Upper lobe of right lung (tissue), 1 donor: ENCODE measurements at places on chromosomes 11 and 22. TPM values are rescaled to one million over a fixed set of nuclear protein-coding genes. Genes with fewer than 3 reads are reported as not detected.

Gene SMTNL1
- not detected for total RNA-seq

Gene NRGN
- total RNA-seq: 79.9 TPM

DNA sequence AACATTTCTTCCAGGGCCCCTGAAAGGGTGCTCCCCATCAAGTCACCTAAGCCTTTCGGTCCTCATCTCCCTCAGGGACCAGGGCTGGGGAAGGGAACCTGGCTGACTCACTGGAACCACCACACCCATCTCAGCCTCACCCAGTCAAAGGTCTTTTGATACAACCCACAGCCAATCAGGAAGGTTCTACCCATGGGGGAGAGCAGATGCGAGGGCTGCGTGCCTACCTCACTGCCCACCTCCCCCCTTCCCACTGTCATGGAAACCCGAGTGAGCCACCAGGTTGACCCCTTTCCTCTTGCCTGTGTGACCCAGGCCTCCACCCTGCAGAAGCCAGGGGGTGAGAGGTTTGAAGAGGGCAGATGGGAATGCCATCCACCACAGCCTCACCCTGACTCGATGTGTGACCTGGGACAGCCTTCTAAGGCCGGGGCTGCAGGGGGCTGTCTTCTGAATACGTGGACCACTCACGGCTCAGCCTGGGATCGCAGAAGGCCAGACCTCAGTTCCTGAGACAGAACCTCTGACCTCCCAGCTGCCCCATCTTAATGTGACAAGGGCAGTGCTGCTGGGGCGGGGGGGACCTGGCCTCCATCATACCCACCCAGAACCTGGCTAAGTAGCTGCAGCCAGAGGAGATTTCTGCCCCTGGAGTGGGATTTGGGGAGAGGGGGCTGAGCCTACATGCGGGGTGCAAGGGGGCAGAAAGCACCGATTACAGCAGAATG, 2.7 kb downstream of the MDK start:
- peaks cover 35% of the 10 kb centered on the region for H3K27me3 ChIP-seq
- DNase-seq: no peak
- peaks cover 24% of the 10 kb centered on the region for H3K4me1 ChIP-seq

GRCh38 chr22:32801537-32802236, at the start of gene TIMP3:
TSS of gene TIMP3 (plus strand) at chr22:32801705. CDS start at chr22:32802002, 297 bp downstream.
- peak within 1 kb of the TSS; percentile 92 for H3K27ac ChIP-seq
- DNase-seq: peak; percentile 86
- H3K27me3 ChIP-seq: peaks cover 4% of the 10 kb centered on the region
- peaks cover 28% of the 10 kb centered on the region for H3K4me1 ChIP-seq

DNA sequence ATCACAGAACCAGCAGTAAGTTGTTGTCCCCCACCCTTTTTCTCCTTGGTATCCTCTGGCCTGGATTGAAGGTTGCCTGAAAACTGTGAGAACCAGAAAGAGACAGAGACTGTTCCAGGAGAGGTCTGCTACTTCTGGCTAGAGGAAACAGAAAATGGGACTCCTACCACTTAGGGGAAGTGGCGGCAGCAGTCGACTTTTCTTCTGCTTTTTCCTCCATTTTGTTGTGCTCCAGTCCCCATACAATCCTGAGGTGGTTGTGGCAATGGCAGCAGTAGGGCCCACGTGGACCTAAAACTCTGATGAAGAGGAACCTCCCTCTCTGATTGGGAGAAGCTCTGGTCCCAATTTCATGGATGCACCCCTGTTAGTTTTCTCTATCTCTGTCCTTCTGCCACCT, 76.0 kb upstream of the SORL1 start:
- no peak for DNase-seq
- H3K36me3 ChIP-seq: no peaks in the 10 kb centered on the region
- no peaks in the 10 kb centered on the region for H3K27me3 ChIP-seq
- no peak overlapping the region for H3K4me3 ChIP-seq

- H3K36me3 ChIP-seq: no peaks in the 10 kb centered on the region
- DNase-seq: no peak
- no peaks in the 10 kb centered on the region for H3K4me1 ChIP-seq
- H3K27me3 ChIP-seq: no peaks in the 10 kb centered on the region
- H3K4me3 ChIP-seq: no peak overlapping the region
- H3K27ac ChIP-seq: no peak overlapping the region
These were observed 122.9 kb downstream of the DCDC1 start for GRCh38 chr11:31246451-31247165.
